ENCODE measurements at places on chromosomes 6 and 20.

- no peak for DNase-seq
Observed at GRCh38 chr6:46653439-46654195, 842 bp downstream of the SLC25A27 start.

DNA sequence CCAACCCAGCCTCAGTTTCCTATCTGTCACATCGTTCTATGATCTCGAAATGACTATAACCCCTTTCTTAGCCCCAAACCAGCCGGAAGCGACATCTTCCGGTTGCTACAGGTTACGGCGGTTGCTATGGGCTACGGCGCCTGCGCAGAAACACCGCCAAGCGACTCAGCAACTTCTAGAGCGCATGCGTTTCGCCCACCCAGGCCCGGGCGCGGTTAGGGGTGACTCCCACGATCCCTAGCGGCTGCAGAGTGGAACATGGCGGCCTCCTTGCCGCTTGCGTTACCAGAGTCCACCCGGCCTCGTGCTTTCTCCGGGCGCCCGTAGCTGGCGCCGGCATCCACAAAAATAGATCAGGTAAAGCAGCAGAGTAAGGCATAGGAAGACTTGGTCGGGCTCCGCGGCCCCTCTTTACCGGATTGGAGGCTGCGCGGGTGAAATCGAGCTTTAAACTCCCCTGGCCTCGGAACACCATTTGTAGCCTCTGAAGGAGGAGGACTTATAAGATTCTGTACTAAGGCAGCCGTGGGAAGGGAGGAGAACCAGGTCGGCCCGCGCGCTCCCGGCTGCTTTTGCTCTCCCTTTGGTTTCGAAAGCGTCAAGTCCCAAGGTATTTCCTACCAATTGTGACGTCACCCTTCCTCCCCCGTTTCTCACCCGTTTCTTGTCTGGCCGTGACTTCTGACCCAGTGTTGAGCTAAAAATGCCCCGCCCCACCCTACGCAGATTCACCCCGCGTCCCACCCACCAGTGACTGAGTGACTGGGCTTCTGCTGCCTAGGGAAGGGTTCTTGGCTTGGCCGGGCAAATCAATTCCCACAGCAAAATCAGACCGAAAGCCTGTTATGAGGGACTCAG is 3.5 kb downstream of the SDCBP2 start:
- DNase-seq = peak; percentile 99

- no peak for DNase-seq
Observed at GRCh38 chr6:56311061-56311460, 63.7 kb upstream of the COL21A1 start.

- DNase-seq = peak; percentile 84
Observed at GRCh38 chr6:12818324-12818723, 101.8 kb downstream of the PHACTR1 start.

GRCh38 chr6:33800248-33800969 is 3.4 kb downstream of the MLN start:
- DNase-seq = no peak

DNA sequence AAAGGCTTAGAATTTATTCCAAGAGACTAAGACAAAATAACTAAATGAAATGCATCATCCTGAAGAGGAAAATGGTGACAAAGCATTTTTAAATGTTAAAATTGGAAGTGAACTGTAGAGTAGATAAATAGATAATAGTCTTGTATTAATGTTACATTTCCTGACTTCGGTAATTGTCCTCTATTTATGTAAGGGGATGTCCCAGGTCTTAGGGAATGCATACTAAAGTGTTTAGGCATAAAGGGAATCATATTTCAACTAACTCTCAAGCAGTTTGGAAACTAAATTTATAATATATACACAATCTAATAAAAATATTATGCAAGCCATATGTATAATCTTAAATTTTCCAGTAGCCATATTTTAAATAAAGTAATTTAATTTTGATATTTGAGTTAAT is 159.3 kb downstream of the WDR27 start:
- no peak for DNase-seq

- no peak for DNase-seq
Observed at GRCh38 chr6:133632906-133633305, 256.0 kb upstream of the TCF21 start.

DNA sequence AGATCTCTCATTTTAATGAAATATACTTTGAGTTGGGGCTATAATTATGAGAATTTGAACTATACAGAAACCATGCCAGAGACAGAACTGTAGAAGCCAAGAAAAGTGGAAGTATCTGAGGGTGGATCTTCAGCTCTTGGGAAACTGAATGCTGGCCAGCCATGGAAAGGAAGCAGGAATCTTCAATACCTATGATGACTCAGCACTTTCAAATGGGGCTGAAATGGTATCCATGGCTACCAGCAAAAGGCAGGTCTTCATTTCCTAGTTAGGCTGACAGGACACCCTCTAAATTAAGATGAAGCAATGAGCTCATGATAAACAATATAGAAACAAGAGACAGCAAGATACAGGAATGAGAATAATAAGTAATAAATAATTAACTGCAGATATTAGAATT is 171.3 kb downstream of the COL21A1 start:
- DNase-seq = no peak

DNA sequence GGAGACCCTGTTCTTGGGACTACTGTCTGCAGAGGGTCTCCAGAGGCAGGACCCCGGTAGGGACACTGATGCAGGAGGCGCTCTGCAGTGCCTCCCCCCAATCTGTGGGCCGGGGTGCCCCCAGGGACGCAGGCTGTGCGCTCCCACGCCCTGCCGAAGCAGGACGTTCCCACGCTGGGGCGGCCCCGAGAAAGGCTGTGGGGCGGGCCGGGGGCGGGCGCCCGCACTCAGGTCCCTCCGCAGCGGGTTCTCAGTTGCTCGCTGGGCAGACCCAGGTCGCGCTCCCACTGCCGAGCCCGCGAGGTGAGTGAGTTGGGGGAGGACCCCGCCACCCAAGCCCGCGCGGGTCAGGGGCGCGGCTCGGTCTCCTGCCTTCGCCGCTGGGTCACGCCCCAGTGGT is at the start of gene COX4I2:
Gene COX4I2 (plus strand): TSS at position 253 of the 400 bp plus-strand sequence. CDS start 1,106 bp downstream, outside the sequence.
- DNase-seq = no peak

GRCh38 chr6:5752391-5752680 is 254.4 kb downstream of the NRN1 start:
- DNase-seq = no peak

GRCh38 chr20:31916708-31917107 is 35.1 kb downstream of the PDRG1 start:
- DNase-seq = no peak

DNA sequence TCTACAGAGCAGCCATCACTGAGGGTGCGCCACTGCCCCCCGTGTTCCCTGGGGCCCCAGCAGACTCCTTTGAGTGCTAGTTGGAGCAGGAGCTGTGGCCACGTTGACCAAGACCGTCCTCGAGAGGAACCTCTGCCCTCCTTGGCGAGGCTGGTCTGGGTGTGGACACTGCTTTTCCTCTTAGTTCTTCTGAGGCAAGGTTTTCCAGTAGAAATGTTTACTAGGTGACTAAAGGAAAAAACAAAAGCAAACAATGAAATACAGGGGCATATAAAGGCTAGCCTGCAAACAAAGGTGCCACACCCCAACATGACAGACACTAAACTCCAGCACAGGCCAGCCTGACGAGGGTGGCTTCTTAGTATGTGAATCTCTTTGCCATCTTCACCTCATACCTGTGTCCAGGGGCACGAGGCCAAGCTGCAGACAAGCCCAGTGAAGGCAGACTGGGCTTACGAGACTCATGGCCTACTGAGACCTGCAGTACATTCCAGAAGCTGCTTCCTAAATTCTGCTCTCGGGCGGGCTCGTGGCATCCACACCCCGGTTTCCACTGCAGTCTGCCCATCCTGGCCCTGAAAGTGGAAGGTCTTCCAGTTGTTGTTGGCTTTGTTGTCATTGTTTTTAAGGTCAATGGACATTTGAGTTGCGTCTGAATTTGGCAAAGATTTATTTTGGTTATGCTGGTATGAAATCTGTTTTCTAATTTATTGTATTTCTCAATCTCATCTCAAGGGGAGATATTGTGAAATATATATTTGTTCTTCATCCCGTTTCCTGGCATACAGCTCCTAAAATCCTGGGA is 39.2 kb downstream of the FAM50B start:
- DNase-seq = no peak

GRCh38 chr6:156582509-156582992 is 194.6 kb upstream of the ARID1B start:
- DNase-seq = no peak

- no peak for DNase-seq
Observed at GRCh38 chr6:137775720-137776119, 91.3 kb upstream of the TNFAIP3 start.

GRCh38 chr6:47091886-47092668 is 49.9 kb upstream of the ADGRF1 start:
- no peak for DNase-seq

- no peak for DNase-seq
Observed at GRCh38 chr6:117733341-117733740, 58.1 kb downstream of the NUS1 start.

DNA sequence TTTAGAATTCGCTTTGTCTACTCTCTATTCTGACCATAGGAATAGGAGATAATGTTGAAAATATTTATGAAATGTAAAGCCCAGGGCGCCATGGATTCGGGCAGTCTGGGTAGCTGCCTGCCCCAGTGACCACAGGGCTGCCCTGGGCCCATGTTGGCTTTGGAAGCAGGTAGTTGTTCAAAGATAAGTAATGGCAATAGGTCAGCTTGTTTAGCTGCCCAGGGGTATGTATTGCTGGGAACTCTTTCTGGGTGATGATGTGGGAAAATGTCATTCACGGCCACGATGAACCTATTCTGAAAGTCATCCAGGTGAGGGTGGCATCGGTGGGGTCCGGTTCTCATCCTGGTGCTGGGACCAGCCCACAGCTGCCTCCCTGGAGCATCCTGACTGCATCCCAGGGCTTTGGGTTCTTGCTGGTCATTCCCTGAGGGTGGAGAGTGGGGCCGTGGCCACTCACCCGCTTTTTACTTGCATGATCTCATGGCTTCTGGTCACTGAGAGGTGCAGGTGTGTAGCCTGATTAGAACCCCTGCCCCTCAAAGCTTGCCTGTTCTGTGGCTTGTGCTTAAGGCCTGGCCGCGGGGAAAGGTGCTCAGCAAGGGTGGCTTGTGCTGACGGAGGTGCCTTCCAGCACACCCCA is 102.8 kb downstream of the ERMARD start:
- no peak for DNase-seq
